ENCODE measurements at places on chromosomes 6 and 20.

GRCh38 chr6:133242637-133243585 lies 1.8 kb downstream of the EYA4 start:
- DNase-seq, result no peak

GRCh38 chr6:169775321-169775720 lies 23.9 kb downstream of the ERMARD start:
- DNase-seq, result no peak

- no peak for DNase-seq
These were observed 1.1 kb downstream of the CTSA start for GRCh38 chr20:45892049-45892825.

DNA sequence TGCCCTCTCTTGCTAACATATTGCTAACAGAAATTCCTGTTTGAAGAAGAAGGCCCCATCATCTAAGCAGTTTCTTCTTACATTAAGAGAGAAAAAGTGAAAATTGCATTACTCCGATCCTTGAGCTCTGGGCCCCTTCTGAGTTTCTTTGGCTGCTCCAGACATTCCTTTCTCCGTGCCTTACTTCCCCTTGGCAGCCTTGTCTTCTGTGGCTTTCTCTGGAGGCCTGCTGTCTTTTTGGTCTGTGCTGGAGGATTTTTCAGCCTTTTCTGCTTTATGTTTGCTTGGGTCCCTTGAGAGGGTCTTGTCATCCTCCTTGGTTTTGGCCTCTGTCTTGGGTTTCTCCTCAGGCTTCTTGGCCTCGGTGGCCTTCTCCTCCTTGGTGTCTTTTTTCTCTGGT lies 378.8 kb upstream of the CHD6 start:
- DNase-seq, result no peak

GRCh38 chr20:50975701-50976330 lies 17.2 kb downstream of the MOCS3 start:
- DNase-seq, result no peak

DNA sequence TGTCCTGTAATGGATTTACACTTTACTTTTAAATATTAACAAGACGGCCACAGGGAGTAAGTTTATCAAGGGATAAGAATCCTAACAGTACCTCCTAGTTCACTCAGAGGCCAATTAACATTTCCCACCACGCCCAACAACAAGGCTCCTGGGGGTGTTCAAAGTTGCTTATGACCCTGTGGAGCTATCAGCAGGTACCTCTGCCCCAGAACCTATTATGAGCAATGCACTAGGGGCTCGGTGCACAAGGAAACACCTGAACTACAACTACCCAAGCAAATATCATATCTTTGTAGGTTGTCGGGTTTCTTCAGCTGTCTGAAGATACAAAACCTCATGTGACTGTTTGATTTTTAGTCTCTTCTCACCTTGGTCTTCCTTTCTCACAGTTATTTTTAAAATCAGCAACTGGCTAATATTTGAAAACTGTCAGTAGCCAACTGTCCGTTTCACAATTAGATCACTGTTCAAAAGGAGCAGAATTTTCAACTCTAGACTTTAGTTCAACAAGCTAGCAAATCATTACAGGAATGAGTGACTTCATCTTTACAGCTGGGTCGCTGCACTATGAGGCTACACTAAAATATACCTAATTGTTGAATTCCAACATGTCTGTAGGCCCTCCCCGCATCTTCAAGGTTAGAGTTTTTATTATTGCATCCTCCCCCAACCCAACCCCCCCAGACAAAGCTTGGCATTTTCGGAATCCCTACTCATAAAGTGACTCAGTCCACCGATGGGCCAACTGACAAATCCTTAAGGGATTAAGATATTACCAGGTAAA lies 38.1 kb downstream of the B4GALT5 start:
- DNase-seq, result no peak

DNA sequence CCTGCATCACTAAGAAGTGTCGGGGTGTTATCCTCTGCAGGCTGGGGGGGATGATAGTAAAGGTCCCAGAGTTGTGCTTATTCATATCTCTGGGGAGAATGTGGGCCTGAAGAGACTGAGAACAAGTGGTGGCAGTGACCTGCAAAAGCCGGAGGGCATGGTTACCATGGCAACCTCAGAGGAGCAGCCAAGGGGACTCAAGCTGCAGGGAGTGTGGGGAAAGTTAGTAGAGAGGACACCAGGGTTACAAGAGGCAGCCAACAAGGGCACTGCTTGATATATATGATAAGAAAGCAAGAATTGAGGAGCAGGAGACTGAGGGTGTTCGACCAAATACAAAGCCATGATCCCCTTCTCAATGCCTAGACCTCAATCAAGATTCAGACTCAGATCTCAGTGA lies 46.1 kb downstream of the HLA-F start:
- no peak for DNase-seq

DNA sequence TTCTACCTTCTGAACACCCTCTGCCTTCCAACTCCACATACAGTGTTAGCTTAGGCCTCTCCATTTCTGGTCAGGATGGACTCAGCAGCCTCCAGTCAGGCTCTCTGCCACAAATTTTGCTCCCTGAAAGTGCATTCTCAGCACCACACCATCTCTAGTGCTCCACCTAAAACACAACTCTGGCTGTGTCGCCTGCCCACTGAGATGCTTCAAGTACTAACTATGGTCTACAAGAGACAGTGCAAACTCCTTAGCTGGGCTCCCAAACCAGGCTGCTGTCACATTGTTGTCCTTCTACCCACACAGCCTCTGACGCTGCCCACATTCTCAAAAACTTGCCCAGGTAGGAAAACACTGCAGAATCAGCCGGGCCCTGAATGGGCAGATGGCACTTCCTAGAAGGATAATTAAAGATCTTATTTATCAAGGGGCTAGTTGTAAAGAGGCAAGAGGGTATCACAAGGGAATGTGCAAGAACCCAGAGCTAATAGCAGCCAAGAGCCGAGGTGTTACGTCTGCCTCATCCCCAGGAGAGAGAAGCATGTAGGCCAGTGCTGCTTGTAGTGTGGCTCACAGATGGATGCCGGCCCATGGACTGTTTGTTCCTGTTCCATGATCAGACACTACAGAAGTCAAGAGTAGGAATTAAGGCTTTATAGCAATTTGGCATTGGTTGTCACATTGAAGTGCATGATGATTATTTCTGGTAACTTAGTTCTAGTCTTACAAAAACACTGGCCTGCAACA lies 189.7 kb downstream of the LRFN2 start:
- no peak for DNase-seq

DNA sequence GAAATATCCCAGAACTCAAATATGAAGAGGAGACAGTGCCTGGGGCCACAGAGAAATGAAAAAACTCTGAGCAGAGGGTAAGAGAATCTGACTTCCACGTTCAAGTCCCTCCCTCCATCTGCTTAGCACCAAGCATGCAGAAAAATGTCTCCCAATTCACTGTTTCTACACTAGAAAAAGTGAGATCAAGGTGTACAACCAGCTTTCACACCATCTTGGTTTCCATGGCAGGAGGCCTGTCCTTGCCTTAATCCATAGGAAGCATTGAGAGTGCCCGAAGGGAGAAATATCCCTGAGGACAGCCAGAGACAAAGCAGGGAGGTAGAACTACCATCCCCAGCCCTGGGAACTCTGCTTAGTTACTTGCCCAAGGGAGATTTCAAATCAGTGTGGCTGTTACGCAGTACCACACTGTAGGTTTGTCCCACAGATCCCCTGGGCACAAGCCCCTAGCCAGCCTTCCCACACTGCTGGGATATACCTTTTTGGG lies 82.9 kb downstream of the SCML4 start:
- DNase-seq, result no peak

DNA sequence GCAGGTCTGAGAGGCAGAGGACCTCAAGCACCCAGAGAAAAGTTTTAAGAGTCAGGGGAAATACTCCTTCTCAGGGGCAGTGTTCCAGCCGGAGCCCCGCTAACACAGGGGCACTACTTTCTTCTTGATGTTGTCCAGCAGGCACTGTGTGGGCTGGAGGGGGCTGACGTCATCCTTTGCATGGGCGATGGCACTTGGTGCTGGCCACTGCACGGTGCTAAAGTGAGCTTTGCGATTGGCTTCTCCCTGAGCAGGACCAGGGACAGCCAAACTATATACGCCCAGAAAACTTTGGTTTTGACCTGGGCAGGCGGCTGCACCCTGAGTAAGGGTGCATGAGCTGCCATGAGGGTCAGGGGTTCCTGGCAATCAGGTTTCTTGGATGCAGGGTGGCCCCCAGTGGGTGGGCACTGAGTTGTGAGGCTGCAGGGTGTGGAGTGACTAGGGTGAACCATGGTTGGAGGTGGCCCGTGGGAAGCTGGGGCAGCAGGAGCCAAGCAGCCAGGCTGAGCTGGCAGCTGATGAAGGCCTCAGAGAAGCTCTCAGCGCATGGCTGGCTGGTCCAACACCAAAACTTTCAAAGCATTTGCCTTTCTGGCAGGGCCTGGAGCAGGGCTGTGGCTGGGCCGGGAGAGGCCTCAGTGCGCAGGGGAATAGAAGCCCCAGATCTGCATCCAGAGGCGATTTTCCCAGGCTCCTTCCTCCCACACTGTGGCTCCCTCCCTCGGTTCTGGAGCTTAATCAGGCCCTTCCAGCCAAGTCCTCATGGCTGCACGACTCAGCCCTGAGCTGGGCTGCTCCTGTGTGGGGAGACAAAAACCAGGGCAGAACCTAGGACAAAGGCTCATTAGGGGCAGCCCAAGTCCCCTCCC lies 18.3 kb downstream of the MRPS18A start:
- DNase-seq, result peak; percentile 79

- DNase-seq, result no peak
These were observed 11.0 kb downstream of the DSTN start for GRCh38 chr20:17580895-17581294.

- no peak for DNase-seq
These were observed 1161.1 kb upstream of the CITED2 start for GRCh38 chr6:140535511-140535910.

DNA sequence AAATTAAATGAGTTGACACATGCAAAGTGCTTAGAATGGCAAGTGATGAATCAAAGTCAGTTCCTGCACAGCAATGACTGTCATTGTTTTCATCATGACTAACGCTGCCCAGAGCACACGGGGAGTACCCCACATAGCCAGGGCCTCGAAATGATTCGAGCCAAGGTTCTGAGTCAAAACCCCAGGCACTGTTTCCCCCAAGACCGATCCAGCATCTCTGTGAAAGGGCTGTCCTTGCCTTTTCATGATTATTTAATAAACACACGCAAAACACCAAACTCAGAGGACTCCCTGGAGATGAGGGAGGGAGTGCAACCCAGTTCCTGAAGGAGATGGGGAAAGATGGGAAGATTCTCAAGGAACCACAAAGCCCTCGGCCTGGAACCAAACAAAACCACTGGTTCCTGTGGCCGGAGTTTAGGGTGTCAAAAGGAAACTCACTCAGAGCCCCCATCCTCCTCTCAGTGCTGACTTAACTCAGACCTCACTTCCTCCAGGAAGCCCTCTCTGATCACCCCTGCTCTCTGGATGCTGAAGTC lies 3.8 kb downstream of the PREX1 start:
- DNase-seq, result no peak

DNA sequence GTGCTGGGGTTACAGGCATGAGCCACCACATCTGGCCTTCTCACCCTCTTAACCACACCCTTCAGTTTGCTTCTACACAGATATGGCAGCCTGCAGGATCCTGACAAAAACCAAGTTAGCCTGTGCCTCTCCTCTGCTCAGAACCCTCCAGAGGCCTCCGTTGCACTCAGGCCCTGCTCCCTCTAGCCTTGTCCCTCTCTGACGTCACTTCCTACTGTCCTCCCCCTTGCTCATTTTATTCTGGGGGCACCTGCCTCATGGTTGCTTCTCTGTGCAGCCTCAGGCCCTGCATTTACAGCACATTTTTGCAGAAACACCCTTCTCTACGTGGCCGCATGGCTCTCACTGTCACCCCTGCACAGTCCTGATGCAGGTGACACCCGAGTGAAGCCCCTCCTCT lies 105.6 kb downstream of the CDC5L start:
- no peak for DNase-seq

- no peak for DNase-seq
These were observed 22.6 kb downstream of the SLC2A12 start for GRCh38 chr6:134029495-134030455.

- no peak for DNase-seq
These were observed 16.0 kb downstream of the DLGAP4 start for GRCh38 chr20:36322131-36322530.

DNA sequence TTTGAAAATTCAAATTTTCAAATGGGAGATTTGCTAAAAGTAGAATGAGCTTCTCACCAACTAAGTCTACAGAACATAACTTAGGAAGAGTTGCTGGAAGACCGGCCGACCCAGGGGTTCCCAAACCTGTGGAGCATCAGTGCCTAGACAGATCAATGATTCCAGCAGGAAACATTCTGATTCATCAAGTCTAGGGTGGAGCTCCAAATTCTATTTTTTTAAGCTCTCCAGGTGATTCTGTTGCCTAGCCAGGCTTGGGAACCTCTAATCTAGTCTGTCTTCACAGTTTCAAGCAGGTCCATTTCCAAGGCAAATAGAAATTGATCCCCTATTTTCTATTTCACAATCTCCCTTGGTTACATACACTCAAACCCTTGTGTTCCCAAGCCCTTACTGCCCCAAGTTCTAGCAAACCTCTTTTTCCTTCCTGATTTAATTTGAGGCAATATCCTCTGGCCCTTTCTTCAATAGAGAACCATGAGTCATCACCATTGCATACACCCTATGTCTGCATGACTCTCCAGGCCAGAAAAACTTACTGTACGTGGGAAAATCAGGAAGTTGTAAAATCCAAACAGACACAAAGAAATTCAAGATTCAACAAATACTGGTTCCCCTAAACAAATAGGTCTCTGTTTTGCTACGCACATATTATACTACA lies 8.9 kb downstream of the ATXN1 start:
- no peak for DNase-seq

- no peak for DNase-seq
These were observed 213.1 kb downstream of the PHACTR1 start for GRCh38 chr6:12929678-12930077.

DNA sequence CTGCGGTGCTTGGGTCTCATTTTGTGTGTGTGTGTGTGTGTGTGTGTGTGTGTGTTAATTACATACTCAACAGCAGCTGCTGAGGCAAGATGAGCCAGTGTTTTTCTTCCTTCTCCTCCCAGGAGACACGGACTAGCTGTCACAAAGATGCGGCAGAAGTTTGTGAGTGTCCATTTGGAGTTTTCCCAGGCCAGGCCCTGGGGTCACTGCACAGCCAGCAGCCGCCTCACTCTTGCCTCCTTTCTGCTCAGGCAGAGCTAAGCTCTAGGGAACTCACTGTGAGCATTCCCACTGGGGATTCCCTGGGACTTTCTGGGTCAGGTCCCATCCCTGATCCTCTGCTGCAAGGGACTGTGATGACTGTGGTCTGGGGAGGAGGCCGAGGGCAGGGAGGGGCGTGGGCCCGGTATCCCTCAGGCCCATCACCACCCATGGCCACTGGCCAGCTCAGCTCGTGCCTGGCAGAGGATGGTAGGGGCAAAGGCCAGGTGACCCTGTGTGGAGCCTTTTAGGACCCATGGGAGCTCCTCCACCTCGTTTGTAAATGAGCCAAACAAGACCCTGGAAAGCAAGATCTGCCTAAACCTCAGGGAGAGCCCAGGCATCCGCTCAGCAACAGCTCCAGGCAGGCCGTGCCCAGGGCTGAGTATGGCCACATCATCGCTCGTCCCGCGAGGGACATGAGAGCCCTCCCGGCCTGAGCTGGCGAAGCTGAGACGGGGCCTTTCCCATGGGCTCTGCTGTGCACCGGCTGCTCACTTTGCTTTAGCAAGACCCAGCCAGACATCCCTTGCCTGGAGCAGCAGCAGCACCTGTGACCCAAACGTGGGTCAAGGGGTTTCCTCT lies 102.0 kb downstream of the PSMB1 start:
- DNase-seq, result no peak
